Pons (tissue), 1 donor: ENCODE measurements at places on chromosomes 2 and 18.

- no peak for DNase-seq
Observed at GRCh38 chr18:840023-840408, 28.0 kb upstream of the YES1 start.

DNA sequence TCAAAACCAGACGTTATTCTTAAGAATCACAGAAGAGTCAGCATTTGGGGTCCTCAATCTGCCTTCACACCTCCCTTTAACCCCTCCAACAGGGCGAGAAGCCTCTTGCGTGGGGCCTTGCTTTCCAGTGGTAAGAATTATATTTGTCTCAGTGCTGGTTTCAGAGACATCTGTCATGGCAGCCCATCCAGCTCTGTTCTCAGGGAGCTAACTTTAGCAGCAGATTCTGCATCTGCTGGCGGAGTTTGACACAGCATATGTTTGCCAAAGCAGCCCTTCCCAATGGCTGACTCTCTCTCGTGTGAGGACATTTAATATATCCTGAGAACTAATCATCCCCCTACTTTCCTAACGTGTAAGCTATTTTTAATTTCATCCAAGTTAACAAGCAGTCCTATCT lies 91.5 kb upstream of the BCL11A start:
- DNase-seq = no peak

DNA sequence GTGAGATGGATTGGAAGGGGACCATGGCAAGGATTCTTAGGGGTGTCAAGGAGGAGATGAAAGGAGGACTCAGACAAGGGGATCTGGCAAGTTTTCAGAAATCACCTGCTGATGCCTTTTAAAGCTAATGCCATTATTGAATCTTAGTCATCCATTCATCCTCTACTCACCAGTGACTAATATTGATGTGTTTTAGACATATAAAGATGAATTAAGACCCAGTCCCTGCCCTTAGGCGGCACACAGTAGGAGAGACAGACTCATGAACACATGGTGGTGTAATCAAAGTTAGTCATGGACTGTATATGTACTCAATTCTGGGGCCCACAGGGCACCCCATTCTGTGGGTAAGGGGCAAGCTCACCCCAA lies 56.5 kb upstream of the ATL2 start:
- no peak for DNase-seq

- no peak for DNase-seq
Observed at GRCh38 chr2:61138859-61139258, 23.1 kb upstream of the C2orf74 start.

- DNase-seq = no peak
Observed at GRCh38 chr2:85235281-85235680, 92.5 kb downstream of the TGOLN2 start.

- no peak for DNase-seq
Observed at GRCh38 chr2:8855010-8855409, 17.6 kb upstream of the KIDINS220 start.

DNA sequence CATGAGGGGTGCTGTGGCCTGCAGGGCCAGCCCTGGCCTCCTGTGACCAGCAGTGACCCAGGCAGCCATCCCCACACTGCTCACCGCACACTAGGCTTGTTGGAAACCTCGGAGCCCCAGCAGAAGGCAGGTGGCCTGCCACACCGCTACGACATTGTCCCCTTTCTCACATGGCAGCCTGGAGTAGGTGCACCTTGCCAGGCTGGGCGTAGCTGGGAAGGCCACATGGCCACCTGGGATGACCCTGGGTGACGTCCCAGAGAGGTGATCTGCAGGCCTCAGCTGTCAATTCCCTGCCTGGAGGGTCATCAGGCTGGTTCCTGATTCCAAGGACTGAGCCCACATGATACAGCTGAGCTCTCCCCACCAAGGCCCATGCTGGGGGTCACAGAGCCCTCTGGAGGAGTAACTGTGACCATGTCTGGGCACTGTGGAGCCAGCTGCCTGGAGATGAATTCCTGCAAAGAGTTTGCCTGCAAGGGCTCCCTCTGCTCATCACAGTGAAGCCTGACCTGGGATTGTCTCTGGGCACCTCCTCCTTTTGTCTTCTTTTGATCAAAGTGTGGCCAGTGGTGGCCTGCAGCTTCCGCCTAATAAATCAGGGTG lies 119.6 kb upstream of the OTOS start:
- DNase-seq = no peak

GRCh38 chr2:77328134-77328931 lies 193.8 kb downstream of the LRRTM4 start:
- DNase-seq = no peak
